ENCODE measurements at places on chromosomes 1 and 21.
A peak's percentile ranks its signal among the peaks of the same experiment; 100 is the strongest.

- DNase-seq: no peak
These were observed 5.3 kb upstream of the CD55 start for GRCh38 chr1:207316141-207316540.

GRCh38 chr1:218284377-218284916 lies 646 bp upstream of the RRP15 start:
- peak; percentile 5 for DNase-seq

GRCh38 chr1:199512037-199512710 lies 515.3 kb upstream of the NR5A2 start:
- DNase-seq: peak; percentile 45

GRCh38 chr1:152824964-152825363 lies 2.3 kb upstream of the LCE1A start:
- DNase-seq: no peak

DNA sequence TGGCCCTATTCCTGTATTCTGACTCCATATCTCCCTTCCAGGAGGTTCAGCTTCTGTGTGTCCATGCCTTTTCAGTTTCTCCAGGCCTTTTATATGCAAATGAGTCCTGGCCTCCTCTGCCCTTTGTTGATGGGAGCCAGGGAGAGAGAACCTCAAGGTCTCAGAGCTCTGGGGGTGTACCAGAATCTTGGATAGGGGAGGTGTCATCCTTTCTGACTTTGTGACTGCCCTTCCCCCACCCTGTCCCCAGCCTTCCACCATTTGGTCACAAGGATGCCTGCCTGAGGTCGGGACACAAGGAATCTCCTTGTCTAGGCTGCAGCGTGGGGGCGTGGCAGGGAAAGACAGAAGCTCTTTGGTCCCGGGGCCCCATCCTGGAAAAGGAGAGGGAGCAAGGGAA lies 18.6 kb downstream of the LURAP1 start:
- no peak for DNase-seq

DNA sequence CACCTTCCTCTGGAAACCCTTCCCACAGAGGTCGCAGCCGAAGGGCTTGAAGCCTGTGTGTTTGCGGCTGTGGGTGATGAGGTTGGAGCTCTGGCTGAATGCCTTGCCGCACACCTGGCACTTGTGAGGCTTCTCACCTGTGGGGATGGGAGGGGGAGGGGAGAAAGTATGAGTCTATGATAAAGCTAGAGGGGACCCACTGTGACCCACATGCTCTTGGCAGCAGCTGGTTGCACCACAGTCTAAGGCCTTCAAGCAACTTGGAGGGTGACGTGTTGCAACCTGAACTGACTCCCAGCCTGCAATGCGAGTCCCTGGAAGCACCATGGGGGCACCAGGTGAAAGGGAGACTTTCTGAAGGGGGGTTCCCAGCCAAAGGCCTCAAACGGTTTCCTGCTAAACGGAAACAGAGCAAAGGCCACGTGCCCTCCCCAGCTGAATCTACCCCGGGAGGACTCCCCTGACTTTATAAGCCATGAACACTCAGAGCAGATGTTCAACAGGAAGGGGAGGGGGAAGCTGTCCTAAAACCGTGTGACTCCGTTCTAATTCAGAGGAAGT lies 10.6 kb downstream of the GFI1 start:
- DNase-seq: no peak

GRCh38 chr1:209168204-209168603 lies 415.3 kb upstream of the CAMK1G start:
- no peak for DNase-seq

DNA sequence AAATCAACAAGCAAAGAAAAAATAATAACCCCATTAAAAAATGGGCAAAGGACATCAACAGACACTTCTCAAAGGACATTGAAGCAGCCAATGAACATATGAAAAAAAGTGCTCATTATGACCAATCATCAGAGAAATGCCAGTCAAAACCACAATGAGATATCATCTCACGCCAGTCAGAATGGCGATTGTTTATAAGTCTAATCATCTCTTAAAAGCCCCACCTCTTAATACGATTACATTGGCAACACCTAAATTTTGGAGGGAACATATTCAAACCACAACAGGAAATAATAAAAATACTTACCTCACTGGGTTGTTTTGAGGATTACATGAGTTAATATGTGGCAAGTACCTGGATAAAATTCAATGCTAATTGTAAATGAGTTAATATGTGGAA lies 57.1 kb upstream of the PLPPR4 start:
- DNase-seq: no peak

- no peak for DNase-seq
These were observed 56.7 kb upstream of the ETV3 start for GRCh38 chr1:157194731-157195520.

DNA sequence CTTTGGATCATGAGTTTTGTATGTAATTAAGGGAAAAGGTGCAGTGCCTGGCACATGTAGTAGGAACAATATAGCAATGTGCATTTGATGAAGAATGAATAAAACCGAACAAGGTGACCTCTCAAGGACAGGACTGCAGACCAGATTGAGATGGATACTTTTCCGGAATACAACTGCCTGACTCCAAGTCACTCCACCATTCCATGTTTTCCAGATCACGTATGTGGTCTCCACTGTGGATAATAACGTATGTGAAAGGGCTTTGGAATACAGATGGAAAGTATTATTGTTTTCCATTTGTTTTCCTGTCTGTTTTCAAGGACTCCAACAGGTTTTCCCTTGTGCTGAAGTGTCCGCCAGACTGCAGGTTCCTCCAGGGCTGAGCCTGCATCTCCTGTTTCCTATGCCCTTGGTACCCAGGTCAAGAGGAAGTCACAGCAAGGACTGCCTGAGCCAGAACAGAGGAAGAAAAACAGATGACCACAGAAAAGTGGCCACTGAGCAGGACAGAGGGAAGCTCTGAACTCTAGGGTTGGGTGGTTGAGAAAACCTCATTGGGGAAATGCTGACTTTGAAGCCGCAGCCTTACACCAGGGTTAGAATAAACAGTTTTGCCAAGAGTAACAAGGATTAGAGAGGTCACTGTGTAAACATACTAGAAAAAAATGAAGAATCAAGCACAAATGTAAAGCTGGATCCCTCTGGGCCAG lies 4.0 kb downstream of the CFAP45 start:
- DNase-seq: no peak

GRCh38 chr1:65457868-65458267 lies 37.4 kb downstream of the LEPR start:
- DNase-seq: no peak

GRCh38 chr1:99852648-99853047 lies 2.5 kb downstream of the AGL start:
- DNase-seq: no peak

DNA sequence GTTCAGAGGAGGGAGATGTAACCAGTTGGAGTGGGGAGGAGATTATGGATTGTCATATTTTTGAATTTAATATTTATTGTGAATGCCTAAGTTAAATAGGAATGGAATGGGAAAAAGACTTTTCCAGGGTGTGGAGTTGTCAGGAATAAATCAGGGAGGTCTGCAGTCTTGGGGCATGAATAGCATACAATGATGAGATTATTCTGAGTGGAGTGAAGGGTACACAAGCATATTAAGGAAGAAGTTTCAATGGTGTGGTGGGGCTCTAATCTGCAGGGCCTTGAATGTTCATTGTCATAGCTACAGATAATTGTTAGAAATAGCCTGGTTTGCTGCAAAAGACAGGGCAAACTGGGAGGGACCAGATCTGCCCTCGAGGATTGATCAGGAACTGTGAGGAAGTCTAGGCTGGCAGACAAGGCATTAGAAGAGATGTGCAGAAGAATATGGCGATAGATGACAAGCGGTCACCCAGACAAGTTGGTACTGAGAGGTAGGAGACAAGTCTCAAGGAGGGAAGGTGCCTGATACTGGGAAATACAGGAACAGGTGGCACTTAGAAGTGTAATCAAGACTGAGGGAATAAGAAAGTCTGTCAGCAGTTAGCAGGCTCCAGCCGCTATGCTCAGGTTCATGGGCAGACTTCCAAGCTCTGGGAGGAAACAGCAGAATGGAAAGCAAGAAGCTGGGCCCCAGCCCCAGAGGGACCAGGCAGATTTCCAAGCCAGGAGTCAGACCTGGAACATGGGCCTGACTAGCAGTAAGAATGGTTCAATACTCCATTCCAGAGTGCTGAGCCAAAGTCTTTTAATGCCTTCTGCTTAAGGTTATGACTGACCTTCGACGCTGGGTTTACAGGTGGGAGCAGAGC lies 20.9 kb upstream of the RGL1 start:
- no peak for DNase-seq

DNA sequence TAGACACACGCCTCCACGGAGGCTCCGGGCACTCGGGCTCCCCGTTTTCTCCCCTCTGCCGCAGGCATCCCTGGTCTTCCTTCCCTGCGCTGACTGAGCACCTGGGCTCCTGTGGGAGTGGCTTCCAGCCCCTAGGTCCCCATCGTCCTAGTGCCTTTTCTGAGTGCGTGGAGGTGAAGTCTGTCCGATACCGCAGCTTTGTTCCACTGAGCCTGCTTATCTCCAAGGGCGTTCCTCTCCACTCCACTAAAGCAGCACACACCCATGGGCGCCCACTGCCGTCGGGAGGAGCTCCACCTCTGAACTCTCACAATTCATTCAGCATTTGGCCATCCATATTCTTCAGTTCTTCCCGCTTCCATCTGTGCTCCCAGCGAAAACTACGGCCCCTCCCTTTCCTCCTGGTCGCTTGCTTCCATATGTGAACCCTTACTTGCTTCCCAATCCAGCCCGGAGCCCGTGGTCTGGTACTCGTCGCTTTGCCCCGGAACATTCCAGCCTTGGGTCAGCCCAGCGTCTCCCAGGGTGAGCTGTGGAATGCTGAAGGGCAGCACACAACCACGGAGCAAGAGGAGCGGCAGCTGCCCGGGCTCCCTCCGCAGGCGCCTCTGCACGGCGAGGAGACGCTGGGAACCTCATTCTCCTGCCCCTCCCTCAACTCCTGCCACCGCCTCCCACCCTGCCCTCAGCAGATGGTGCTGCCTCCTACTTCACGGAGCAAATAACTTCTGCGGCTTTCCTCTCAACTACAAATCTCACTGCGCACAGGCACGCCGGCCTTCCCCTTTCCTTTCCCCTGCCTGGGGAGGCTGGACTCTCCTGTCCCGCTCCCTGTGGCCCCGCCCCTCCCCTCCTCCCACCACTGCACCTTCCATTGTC lies 27.5 kb downstream of the ATP8B2 start:
- DNase-seq: peak; percentile 32

All from left kidney (tissue), 8 donors.